SJSA1 (cell line): ENCODE measurements at places on chromosomes 2 and 18. TPM values are rescaled to one million over a fixed set of nuclear protein-coding genes. Genes with fewer than 3 reads are reported as not detected.

- no peak for DNase-seq
Observed at GRCh38 chr2:129780316-129781270, 198.9 kb upstream of the RAB6C start.

COL4A3 gene
- total RNA-seq: not detected in 2 replicates

GRCh38 chr2:151193576-151193975, 68.1 kb downstream of the RBM43 start:
- no peak for DNase-seq

GRCh38 chr2:10457846-10458598, 9.9 kb upstream of the ODC1 start:
- DNase-seq: no peak

GRCh38 chr2:151810489-151810888, 17.7 kb downstream of the ARL5A start:
- DNase-seq: no peak

DNA sequence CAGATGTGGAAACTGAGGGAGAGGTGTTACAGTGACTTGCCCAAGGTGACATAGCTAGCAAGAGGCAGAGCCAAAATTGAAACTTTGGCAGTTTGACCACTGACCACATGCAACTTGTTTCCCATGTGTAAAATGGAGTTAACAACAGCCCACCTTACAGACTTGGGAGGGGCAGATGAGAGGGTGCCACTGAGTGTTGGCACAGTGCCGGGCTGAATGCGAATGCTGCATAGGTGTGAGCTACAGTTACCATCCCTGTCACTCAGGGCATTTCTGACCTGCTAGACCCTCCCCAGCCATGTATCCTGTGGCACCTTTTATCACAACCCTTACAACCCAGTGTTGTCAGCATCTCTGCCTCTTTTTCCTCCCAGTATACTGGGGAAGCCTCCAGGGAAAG, 10.8 kb downstream of the SMARCAL1 start:
- DNase-seq: no peak

TNS1 gene
- total RNA-seq: 9.8 and 14.3 TPM in 2 replicates

UGT1A8 gene
- not detected in 2 replicates for total RNA-seq

ANO7 gene
- total RNA-seq: 0.63 and 1.7 TPM in 2 replicates
